ENCODE measurements at places on chromosomes 5 and 9.

- DNase-seq = no peak
Measured at GRCh38 chr5:13339093-13339492, 605.4 kb downstream of the DNAH5 start.

DNA sequence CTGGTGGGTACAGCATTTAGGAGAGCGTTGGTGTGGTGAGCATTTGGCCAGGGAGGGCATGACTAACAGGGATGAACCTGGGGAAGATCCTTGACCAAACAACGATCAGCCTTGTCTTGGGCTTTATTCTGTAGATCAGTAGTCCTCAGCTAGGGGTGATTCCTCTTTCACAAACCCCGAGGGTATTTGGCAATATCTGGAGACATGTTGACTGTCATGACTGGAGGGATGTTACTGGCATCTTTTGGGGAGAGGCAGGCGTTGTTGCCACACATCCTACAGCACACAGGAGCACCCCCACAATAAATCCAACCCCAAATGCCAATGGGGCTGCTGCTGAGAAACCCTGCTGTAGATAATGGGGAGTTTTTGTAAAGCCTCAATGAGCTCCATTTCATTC is 43.9 kb downstream of the OSTF1 start:
- DNase-seq = no peak

DNA sequence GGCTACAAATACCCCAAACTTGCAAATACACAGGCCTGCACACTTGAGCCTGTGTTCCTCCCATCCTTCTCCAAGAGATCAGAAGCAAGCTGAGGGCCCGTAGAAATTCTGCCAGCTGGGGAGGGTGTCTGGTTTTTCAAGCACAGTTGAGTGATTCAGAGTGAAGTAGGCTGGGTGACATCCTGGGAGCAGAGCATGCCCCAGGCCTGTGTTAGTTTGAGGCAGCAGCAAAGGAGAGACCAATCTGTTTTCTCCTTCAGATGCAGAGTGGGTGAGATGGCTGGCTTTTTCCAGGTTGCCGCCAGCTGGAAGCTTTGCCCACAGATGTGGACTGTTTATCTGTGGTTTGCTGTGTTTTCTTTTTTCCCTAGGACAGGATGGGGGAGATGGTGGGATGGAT is 63.1 kb downstream of the RCL1 start:
- no peak for DNase-seq

GRCh38 chr5:65050826-65051498 is 282.2 kb downstream of the CWC27 start:
- no peak for DNase-seq

GRCh38 chr9:124428751-124429529 is 13.7 kb upstream of the PSMB7 start:
- DNase-seq = no peak

DNA sequence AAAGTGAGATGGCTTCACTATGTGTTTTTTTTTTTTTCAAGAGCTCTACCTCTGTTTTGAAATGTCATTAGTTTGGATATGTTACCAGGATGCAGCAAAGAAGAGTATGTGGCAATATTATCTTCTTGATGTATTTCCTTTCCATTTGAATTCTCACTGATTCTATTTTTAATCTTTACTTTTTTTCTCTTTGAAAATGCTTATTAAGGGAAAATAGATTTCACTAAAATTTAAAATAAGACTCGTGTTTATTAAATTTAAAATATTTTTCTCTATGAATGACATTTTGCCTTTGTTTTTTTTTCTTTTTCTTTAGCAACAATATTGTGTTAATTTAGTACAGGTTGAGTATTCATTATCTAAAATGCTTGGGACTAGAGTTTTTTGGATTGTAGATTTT is 29.2 kb downstream of the TENT2 start:
- DNase-seq = no peak

DNA sequence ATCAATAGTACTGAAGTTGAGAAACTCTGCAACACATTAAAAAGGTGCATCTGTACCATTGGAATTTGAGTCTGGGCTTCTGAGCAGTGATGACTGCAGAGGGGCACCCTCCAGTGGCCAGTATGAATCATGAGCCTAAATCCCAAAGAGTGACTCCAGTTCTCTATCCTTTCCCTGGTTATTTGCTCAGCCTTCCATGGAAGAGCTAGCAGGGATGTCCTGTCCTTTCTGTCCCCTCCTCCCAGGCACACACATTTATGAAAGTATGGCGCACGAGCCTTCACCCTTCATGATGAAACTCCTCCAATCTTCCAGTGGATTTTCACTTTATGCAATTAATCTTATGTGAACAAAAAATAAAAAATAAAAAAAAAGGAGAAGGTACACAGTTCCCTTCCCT is 81.0 kb downstream of the ESM1 start:
- DNase-seq = no peak

GRCh38 chr9:81538890-81539289 is 150.5 kb downstream of the TLE1 start:
- DNase-seq = no peak

DNA sequence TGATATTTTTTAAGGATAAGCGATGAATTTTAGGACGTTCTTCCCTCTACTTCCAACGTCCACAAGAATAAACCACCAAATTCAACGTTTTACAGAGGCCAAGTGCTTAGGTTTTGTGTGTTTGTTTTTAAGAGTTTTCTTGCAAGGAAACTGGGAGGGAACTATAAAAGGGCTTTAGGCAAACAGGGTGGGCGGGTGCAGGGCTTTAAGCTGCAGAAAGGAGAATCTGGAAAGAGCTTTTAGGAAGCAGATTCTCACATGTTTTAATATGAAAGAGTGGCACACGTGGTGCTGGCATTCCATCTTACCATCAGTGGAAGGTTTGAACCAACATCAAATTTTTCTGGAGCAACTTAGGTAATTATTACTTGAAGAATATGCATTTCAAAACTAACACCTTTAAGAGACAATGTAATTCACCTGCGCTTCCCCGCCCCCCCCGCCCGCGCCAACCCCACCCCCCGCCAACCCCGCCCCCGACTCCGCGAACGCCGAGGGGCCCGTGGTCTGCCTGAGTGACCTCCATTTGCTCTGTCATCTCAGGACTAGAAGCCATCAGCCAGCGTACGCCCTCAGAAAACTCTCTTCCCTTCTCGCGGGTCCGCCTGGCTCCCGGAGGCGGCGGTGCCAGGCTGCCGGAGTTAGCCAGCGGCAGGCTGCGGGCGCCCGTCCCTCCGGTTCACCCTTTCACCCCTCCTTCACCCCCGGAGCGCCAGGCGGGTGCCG is 911 bp upstream of the PIK3R1 start:
- DNase-seq = peak; percentile 18

DNA sequence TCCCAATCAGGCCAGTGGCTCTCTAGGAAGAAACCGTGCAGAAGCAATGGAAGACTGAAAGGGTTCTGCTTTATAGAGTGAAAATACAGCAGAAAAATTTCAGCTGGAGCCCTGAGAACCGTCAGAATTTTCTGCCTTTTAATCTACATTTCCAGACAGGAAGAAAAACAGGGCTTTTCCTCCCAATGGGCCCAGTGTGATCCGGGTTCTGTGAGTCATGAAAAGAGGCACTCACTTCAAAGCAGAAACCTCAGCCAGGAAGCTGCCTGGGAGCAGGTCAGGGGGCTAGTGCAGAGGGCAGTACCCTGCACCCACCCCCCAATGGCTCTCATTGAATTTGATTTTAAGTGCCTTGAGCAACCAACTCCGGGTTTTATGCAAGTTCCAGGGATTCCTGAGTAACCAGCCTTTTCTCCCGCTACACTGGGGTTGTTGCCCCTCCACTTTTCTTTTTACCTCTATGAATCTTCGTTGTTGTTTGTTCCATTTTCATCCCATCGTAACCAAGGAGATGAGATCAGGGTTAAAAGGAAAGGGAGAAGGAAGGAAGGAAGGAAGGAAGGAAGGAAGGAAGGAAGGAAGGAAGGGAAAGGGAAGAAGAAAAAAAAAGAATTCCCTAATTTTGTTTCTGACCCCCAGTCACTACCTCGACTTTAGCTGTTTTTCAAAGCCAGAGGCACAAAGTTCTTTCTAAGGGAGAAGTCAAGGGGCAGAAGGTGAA is 1.3 kb downstream of the BARHL1 start:
- DNase-seq = no peak

DNA sequence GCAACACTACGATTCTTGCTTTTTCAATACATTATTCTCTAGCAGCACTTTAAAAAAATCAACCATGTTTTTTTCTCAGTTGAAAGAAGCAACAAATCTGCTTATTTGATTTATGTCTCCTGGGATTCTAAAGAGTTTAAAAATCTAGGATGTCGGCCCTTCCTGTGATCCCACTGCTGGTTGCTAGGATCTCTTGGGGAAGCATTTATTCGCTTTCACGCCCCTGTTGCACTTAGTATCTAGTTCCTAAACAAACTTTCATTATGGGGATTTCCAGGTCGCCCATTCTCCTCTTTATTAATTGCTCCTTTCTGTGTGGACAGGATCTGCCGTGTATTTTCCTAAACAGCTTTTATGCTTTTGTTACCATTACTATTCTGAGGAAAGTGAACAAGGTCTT is 313.5 kb downstream of the AGTPBP1 start:
- DNase-seq = no peak

DNA sequence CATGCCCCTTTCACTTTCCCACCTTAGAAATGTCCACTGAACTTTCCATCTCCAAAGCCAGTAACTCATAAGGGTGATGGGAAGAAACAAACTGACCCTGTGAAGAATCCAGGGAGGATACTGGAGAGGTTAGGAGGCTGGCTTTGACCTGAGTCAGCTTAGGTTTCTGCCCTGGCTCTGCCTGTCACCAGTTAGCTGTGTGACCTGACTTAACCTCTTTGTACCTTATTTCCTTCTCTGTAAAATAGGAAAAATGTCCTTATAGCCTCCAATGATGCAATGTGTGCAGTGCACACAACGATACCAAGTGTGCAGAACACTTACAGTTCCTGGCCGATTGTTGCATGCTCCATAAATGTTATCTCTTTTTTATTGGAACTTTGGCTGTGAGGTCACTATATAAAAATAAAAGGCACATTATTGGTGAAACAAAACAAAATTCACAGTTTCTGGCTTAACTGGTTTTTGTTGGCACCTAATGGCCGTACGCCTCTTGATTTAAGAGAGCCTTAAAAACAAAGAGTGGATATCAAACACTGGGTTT is 37.8 kb downstream of the GABRP start:
- no peak for DNase-seq

DNA sequence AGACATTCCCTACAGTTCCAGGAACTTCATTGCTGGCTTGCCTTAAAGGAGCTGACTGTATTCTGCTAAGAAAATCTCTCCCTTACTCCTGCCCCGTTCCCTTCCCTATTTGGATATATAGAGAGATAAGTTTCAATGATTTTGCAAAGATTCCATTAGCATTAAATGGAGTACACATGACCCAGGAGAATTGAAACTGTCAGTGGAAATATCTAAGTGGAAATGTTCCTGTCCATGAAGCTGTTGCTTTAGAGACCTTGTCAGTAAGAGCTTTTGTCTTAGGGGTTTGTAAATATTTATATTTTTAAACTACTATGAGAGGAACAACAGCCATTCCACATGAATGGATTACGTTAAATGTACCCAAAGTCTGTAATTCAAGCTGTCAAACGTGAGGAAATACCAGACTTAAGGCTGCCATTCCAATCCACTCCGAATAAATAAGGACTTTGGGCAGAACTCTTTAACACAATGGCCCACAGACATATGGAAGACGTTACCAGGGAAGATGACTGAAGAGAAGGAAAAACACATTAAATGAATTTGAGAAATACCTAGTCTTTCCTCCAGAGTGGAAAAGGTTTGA is 387.1 kb upstream of the PAPPA start:
- no peak for DNase-seq

GRCh38 chr5:67817652-67818051 is 397.9 kb upstream of the PIK3R1 start:
- DNase-seq = no peak

DNA sequence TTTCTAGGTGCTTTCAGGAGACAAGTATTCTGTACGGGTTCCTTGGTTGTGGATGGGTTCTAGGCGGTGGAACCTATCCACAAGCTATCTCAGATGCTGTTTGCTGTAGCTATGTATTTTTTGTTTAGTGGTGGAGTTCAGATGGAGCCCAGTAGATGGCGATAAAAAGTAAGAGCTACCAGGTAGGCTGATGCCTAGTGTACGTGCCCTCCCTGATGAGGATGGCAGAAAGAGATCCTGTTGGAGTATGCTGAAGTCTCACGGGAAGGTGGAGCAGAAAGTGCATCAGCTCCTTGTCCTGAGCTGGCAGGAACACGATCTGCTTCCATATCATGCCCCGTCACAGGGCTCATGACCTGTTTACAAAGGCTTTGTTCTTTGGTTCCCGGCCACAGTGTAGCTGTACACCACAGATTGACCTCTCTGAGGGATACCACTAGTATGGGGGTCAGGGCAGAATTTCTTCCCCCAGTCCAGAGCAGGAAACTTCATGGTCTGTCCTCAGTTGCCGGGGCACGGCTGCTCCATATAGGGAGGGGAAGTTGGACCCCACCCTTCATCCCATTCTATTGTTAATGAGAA is 12.6 kb upstream of the UGT3A2 start:
- DNase-seq = peak; percentile 77

GRCh38 chr9:88075966-88076285 is 62.3 kb downstream of the SPATA31C2 start:
- DNase-seq = no peak

- DNase-seq = no peak
Measured at GRCh38 chr9:95826183-95826838, 49.2 kb upstream of the ERCC6L2 start.

- peak; percentile 45 for DNase-seq
Measured at GRCh38 chr5:141879941-141880738, 1.9 kb upstream of the PCDH1 start.

DNA sequence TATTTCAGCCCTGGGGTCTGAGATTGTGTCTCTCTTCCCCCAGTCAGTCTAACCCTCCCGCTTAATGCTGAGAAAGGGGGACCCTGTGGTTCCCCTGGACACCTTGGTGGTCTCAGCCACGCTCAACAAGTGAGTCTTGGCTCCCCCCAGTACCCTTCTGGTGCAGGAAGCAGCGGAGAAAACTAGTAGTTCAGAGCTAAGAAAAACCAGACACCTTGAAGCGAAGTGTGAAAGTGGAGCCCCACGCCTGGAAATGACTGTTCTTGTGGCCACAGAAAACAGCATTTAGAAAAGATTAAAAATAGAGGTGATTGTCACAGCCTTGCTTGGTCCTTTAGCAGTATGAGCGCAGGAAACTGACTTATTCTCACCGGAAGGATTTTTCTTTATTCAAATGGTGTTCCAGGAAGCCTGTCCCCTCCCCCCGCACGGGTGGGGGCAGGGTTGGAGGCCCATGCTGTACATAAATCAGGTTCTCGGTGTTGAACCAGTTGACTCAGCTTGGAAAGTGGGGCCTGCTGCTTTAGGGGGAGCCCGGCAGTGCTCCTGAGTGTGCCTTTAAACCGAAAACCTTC is 8.1 kb downstream of the ARPC5L start:
- DNase-seq = peak; percentile 65

- no peak for DNase-seq
Measured at GRCh38 chr5:86765778-86766502, 148.2 kb downstream of the COX7C start.

DNA sequence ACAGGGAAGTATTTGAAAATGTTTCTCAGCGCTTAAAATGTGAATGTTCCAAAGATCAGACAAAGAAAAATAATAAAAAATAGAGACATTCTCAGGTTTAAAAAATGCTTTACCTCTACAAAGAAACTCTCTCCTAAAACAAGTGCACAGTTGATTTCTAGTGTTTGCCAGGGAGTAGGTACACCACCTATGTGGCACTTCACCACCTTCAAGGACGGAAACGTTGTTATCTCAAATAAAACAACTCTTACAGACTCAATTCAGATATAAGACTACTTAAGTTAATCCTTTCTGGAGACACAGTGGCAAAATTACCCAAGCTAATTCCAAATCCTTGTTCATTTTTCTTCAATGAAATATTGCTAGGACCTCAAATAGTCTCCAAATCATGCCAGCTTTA is 286.4 kb upstream of the ISL1 start:
- no peak for DNase-seq
